Karpas-422 (cell line): ENCODE measurements at places on chromosomes 7 and 10.

GRCh38 chr10:2623675-2624274 lies 443.6 kb upstream of the PFKP start:
- DNase-seq = no peak

DNA sequence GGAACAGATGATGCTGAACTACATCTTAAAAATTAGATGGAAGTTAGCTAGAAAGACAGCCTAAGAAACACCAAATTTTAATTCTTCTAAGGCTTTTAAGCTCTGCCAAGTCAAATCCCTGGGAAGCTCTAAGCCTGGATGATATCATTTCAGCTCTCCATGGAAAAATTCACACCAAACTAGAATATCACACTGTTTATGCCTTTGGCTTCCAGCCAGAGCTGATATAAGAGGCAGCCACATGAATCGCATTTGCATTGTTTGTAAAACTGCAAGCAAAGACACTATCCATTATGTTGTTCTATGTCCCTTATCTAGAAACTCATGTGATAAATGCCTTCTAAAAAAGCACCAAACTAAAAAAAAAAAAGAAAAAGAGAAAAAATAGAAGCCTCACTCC lies 430.4 kb downstream of the GRID1 start:
- DNase-seq = no peak

DNA sequence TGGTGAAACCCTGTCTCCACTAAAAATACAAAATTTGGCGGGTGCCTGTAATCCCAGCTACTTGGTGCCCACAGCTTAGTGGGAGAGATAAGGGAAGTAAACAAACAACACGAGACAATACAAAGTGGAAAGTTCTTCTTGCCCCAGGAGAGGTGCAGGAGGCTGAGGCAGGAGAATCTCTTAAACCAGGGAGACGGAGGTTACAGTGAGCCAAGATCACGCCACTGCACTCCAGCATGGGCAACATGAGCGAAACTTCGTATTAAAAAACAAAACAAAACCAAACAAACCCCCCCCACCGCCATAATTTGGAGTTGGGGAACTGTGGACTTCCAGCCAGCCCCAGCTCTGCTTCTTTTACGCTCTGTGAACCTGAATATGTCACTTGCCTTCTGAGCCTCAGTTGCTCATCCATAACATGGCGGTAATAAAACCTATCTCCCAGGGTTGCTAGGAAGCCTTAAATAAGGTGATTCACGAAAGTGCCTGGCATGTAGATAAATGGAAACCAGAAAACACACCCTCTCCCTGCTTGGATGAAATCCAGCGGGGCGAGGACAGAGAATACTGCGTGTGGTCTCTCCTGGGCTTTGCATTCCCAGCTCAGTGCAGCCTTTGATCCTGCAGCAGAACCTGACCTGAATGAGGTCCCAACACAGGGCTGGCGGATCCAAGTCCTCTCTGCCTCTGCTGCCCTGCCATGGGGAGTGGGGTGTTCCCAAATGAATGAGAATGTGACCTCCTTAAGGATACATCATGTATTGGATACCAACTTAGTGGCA lies 10.2 kb downstream of the MLXIPL start:
- no peak for DNase-seq

DNA sequence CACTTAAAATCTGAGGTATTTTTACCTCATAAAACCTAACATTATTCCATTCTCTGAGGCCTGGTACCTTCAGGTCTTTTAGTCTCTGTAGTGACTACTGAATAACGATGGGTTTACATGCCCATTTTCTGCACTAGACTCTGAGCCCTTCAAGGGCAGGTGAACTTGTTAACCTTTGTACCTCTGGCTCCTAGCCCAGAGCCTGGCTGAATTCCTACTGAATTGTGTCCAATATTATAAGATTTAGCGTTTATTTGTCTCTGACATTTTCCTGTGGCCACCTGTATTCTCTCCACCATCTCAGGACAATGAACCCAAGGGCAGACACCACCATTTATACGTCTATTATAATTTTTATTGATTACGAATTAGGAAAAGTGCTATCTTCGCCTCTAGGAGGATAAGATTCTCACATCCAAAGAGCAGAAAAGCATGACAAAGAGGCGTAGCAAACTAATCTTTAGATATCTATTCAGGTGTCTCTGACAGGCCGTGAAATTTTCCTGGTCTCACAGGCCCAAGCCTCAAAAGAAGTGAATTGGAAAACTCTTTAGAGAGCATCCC lies 27.9 kb upstream of the HNRNPH3 start:
- DNase-seq = no peak

DNA sequence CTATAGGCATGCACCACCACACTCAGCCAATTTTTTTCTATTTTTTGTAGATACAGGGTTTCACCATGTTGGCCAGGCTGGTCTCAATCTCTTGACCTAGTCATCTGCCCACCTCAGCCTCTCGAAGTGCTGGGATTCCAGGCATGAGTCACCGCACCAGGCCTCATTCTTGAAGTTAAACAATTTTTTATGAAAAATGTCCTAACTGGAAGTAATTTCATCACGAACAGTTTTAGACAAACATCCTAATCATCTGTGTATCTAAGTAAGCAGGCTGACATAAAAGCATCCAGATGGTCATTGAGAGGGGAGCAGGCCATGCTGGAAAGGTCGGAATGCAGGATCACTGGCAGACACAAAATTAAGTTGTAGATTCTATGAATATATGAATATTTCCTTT lies 269.1 kb downstream of the ZMYND11 start:
- no peak for DNase-seq

GRCh38 chr7:42624471-42624870 lies 287.4 kb downstream of the C7orf25 start:
- no peak for DNase-seq

- peak; percentile 62 for DNase-seq
These were observed 204.3 kb downstream of the CCDC7 start for GRCh38 chr10:32650246-32650655.

- DNase-seq = no peak
These were observed 41.4 kb upstream of the AP5Z1 start for GRCh38 chr7:4733936-4734528.

GRCh38 chr7:55493408-55493807 lies 78.9 kb downstream of the VOPP1 start:
- DNase-seq = no peak

DNA sequence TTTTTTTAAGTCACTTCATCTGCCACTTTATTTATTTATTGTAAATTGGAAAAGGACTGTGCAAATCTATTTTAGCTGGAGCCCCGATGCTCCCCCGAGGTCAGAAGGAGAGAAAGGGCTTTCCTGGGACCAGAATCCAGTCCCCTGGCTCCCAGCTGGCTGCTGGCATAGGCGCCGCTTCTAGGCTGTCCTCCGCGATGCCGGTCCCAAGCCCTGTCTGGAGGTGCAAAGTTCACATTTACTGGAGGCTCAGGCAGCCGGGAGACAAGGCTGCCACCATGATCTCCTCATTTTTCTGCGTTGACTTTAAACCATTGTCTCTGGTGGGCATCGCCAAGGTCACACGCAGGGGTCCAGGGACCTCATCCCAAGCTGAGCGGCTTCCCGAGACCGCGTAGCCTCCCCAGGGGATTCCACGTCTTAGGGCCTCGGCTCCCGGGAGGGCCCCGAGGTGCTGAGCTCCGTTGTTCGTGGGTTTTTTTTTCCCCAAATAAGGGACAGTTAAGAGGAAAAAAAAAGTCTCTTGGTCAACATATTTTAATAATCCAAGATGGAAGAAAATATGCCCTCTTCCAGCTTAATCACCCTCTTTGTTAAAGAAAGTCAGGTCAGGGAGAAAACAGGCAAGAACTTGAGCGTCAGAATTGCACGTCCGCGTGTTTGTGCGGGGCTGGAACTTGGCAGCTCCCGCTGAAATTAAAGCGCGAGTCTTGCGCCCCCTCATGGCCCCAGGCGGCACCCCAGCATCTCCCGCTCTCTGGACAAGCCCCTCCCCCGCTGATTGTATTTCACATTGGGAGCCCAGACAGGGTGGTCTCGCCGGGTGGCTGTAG lies 11.9 kb downstream of the RGR start:
- peak; percentile 75 for DNase-seq

GRCh38 chr10:48274636-48275035 lies at the start of gene FRMPD2:
TSS of gene FRMPD2 (minus strand) at chr10:48274696. CDS start at chr10:48274567, 129 bp downstream.
- DNase-seq = no peak

DNA sequence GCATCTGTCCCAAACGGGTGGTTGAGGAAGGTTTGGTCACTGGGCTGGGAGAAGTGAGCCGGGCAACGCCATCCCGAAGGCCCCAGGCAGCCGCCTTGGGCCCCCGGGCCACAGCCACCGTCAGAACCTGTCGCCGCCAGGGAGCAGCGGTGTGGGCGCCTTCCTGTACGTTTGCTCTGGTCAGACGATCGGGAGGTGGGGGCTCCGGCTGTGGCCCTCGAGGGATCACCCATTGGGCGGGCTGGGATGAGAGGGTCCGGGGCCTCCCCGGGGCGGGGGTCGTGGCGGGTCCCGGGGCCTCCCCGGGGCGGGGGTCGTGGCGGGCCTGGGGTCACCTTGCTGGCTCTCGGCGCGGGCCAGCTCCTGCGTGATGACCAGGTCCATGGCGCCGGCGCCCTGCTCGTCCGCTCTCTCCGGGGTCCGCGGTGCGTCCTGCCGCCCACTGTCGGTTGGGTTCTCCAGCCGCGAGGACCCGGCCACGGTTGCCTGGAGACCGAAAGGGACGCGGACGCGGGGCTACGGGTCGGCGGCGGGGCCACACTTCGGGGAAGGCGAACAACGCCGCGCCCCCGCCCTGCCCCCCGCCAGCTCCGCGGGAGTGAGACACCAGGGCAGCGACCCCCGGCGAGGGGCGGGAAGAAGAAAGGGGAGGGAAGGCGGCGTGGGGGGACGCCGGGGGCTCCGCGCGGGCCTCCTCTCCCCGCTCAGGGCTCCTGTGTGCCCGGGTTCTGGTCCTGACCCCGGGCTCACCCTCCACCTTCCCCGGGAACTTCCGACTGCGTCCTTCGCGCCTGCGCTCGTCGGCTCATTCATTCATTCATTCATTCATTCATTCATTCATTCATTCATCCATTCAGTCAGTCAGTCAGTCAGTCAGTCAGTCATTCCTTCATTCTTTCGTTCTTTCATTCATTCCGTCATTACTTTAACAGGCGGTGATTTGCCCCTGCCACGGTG lies at the start of gene CFAP46:
Gene CFAP46 (minus strand): TSS at position 470 of the 957 bp plus-strand sequence. CDS start 86 bp downstream, at position 384.
- no peak for DNase-seq

GRCh38 chr10:3933733-3934132 lies 148.7 kb upstream of the KLF6 start:
- no peak for DNase-seq

- DNase-seq = no peak
These were observed 79.7 kb upstream of the PODXL start for GRCh38 chr7:131636092-131636491.

- DNase-seq = no peak
These were observed 27.9 kb upstream of the ABLIM1 start for GRCh38 chr10:114686013-114686412.

- no peak for DNase-seq
These were observed 132.7 kb downstream of the MDFIC start for GRCh38 chr7:115054478-115055065.

DNA sequence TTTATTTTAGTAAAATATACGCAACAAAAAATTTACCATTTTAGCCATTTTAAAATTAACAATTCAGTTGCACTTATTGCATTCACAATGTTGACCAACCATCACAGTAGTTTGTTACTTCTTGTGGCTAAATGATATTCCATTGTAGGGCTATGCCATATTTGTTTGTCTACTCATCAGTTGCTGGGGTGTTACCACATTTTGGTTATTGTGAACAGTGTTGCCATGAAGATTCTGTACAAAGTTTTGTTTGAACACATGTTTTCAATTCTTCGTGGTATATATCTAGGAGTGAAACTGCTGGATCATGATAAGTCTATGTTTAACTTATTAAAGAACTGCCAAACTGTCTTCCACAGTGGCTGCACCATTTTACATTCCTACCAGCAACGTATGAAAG lies 46.3 kb upstream of the ZNF365 start:
- DNase-seq = no peak

DNA sequence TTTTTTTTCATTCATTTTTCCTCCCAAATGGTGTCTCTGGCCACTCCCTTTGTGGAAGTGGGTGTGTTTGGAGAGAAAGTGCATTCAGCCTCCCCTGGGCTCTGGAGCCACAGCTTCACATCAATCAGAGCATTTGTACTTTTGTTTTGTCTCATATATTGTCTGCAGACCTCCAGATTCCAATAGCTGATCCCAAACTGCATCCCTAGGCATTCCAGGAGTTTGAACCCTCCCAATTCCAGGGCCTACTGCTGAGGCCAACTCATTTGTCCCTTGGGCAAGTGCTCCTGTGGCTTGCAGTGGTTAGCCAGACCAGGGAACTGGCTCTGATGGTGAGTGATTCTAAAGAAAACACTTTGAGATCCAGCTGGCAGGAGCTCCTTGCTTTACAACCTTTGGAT lies 163.3 kb downstream of the IPMK start:
- DNase-seq = no peak

DNA sequence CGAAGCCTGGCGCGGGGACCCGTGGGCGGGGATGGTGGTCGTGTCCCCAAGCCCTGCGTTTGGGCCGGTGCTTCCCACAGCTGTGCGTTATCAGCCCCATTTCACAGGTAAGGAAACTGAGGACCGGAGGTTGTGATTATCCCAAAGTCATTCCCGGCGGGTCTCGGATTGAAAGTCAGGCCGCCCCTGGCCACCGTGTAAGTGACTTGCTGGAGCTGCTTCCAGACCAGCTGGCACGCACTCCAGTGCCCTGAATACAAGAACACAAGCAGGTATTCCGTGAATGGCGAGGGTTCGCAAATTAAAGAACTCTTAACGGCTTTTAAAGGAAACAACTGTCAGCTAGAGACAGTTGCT lies 675 bp upstream of the ATE1 start:
- peak; percentile 50 for DNase-seq

- peak; percentile 83 for DNase-seq
These were observed 14.0 kb downstream of the LRGUK start for GRCh38 chr7:134140889-134141867.

DNA sequence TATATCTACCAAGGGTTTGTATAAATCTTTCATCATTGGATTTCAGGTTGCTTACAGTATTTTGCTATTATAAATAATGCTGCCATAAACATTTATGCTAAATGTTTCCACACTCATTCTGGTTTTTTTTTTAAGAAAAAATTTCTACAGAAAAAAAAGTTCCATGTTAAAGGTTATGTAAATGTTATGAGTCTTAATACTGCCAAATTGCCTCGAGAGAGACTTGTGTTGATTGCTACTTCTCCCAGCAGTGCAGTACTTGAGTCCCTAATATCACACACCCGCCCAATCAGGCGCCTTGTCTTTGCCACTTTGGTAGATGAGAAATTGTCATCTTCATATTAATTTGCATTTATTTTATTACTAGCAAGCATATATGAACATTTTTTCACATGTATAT lies 96.7 kb upstream of the TMEM26 start:
- DNase-seq = no peak
